ENCODE measurements at places on chromosomes 12 and 14.

GRCh38 chr12:92529944-92530343, 172.8 kb upstream of the PLEKHG7 start:
- DNase-seq, result no peak

DNA sequence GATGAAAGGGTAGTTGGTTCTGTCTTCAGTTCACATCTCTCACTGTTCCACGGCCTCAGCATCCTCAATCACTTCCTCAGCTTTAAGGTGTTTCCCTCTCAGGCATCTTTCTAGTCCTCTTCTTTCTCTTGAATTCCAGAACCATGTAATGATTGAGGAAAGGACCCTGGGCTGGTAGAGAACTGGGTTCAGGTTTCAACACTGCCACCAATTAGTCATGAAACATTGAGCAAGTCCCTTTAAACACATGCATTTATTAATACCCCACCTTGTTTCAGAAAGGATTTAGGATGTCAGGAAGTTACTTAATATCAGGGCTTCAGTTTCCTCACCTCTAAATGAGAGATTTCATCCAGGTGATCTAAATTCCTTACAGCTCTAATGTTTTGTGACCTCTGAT, 7.2 kb downstream of the DMAC2L start:
- no peak for DNase-seq

DNA sequence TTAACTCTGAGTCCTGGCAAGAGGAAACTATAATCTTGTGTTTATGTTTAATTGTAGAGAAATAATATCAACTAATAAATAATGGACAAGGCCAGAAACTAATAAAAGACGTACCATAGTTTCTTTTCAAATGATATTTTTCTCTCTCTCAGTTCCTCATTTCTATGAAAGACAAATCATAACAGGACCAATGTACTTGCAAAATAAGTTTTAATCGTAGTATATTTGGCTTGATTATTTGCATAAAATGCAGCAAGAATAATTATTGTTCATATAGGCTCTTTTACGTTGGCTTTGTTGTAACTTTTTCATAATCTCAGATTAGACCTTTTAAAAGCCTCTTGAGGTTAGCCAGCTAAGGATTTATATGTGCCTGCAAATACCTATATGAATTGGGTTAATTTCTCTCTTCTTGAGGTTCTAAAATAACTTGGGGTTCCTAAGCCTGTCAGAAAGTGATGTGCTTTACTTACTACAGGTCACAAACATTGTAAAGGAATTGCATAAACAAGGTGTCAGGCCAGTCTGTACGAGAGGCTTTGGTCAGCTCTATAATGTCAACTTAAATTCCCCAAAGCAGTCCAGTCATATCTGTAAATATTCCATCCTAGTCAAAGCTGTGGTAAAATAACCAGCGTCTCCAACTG, 152.8 kb upstream of the PTPRQ start:
- no peak for DNase-seq

DNA sequence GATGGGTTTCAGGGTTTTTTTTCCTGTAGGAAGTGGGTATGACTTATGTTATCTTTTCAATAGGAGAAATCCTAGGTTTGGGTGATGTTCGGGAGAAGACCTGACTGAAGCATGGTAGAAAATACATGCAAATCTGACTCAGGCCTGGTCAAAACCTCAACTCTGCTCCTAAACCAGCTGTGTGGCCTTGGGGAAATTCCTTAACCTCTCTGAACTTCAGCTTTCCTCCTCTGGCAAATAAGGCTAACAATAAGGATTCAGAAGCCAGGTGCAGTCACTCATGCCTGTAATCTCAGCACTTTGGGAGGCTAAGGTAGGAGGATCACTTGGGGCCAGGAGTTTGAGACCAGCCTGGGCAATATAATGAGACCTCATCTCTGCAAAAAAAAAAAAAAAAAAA, 148.5 kb downstream of the PHETA1 start:
- DNase-seq, result no peak

- DNase-seq, result no peak
These were observed 94.2 kb downstream of the EXOC5 start for GRCh38 chr14:57174466-57174865.

DNA sequence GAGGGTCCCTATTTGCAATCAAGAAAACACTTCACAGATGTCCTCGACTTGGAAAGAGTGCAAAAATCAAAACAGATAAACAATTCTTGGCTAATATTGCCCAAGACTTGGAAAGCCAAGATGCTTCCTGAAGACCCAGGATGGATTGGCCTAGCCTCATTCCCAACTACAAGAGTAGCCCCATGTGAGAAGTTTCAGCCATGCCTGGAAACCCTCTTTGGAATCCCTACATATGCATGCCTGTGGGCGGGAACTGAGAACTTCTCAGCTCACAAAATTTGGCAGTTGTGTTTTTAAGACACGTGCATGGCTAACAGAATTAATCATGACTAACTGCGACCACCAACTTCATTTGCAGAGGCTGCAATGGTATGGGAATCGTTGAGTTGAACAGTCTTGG, 283.2 kb upstream of the TBX3 start:
- no peak for DNase-seq

DNA sequence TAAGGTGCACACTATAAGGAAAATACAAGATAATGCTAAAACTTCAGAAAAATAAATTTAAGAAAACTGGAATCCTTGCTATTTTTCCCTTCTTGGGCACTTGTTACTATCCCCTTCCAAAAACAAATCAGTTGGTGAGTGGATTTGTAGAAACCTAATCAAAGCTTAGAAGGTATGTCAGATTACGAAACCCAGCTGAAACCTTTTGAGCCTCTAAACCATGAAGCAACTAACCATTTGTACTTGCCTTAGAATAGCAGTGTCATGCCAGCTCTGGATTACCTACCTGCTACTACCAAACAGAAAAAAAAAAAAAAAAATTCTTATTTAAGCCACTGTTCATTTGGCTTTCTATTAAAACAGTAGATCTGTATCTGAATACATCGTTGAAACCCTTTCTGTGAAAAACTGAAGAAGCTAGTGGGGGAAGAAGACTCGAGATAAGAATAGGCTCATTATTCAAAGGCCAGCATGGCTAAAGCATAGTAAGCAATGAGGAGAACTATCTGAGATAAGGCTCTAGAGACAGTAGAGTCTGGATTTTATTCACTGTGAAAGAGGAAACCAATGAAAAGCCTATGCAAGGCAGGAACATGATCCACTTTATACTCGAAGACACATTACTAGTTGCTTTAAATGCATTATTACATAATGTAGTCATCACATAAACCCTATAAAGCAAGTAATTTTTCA, 30.2 kb downstream of the OSBPL8 start:
- no peak for DNase-seq

DNA sequence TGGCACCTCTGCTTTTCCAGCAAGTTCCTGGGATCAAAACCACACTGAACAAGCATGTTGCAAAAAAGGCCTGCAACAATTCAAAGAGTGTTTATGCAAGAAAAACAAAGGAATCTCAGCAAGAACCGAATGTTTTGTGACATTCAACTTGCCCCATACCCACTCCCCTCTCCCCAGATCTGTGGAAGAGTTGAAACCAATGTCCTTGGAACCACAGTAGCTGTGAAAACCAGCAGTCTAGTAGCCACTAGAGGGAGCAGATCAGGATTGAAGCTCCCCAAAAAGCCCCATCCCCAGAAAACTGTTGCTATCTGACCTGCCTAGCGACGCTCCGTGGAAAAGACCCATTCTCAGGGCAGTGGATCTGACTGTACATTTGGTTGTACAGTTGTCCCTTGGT, 27.1 kb downstream of the PRKAB1 start:
- DNase-seq, result no peak

DNA sequence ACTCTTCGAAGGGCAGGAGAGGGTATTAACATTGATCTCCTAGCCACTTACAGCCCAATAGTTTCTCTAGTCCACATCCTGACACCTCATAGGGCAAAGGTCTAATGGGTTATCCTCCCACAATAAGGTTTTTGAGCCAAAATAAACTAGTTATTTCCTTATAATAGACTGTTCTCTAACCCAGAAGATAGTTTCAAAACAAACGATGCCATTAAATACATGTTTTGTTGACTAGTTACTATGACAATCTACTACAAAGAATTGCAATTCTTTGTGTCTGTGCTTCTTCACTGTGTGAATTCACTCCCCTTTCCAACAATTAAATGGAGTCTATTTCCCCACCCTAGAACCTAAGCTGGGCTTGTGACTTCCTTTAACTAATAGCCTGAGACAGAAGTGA, 6.4 kb upstream of the ACTR10 start:
- no peak for DNase-seq

DNA sequence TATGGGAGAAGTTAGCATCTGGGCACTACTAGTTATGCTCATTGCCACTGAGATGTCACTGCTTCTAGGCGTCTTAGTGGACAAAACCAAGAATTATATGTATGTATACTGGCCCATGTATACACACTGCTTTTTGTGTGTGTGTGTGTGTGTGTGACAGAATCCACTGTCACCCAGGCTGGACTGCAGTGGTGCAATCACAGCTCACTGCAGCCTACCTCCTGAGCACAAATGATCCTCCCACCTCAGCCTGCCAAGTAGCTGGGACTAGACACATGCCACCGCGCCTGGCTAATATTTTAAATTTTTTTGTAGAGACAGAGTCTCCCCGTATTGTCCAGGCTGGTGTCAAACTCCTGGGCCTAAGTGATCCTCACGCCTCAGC, 25.2 kb downstream of the LIMA1 start:
- no peak for DNase-seq

GRCh38 chr12:5000204-5000603, 43.5 kb upstream of the KCNA5 start:
- no peak for DNase-seq

DNA sequence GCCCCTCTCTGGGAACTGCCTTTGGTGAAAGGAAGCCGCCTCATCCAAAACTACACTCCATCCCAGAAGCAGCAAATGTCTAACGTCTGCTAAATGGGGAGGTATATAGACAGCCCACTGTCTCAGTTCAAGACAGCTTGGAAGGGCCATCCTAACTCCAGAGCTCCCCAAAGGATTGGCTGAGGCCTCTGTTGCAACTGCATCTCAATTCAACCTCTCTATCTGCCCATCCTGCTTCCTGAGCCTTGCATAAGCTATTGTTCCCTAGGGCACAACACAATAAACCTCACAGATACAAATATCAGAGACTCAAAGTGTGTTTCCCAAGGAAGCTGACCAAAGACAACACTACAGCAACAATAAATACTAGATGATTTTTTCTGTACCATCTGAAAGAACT, 495.2 kb upstream of the SOX5 start:
- no peak for DNase-seq

DNA sequence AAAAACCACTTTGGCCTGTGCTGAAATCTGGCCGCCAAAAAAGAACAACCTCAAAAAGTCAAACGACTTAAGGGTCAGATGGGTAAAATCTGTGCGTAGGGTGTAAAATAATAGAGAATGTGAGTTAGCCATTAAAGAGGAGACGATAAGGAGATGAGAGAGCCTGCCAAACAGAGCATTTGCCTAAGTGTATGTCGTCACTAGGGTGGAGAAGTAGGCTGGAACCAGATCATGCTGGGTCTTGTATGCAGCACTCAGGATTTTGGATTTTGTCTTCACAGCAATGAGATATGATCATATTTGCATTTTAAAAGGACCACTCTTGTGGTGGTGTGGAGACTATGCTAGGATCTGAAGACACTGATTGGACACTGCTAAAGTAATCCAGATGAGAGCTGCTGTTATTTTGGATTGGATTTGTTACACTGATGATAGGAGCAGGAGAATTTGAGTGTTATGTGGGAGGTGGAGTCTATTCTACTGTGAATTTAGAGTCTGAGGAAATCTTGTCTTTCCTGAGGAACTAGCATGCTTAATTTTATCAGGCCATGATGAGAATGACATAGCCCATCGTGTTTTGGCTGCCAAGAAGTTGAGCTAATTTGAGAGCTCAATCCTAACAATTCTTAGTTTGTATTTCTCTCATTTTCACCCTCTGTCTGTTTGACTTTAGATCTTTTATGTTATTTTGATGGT, 24.8 kb upstream of the DBX2 start:
- DNase-seq, result no peak

- no peak for DNase-seq
These were observed 922 bp downstream of the PTPRR start for GRCh38 chr12:70919597-70920035.

- no peak for DNase-seq
These were observed 138.1 kb upstream of the BMP4 start for GRCh38 chr14:54094765-54095164.

GRCh38 chr12:52086944-52087835, 7.7 kb downstream of the SMIM41 start:
- DNase-seq, result no peak

DNA sequence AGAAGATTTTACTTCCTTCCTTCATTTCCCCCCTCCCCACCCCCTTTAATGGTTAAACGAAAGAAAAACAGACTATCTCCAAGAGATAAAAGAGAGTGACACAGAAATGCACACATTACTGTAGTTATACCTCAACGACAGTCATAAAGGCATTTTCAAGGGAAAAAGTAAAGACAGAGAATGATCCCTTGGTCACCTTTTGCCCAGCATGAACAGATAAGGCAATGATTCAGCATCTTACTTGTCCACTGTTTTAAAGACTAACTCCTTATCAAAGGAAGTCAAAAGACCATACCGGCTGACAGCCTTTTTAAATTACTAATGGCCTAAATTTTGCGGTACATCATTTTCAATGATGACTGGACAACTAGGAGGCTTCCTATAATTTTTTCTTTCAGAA, 326.6 kb downstream of the PAWR start:
- no peak for DNase-seq

DNA sequence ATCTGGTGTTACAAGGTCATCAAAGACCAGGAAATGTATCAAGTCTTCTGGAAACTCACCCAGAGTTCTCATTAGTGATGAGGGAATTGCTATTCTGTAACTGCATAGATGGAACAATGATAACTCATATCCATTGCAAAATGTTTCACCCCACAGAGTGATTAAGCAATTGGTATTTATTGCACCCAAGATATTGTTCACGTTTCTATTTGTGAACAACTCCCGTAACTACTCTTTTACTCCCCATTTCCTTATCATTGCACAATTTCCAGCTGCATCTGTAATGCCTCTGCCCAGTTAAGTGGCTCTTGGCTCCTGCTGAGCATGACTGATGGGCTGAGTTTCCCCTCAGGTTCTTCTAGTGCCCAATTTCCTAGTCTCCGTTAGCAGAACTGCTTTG, 108.7 kb upstream of the PRICKLE1 start:
- DNase-seq, result peak; percentile 37

GRCh38 chr12:124738636-124739467, 124.8 kb downstream of the SCARB1 start:
- no peak for DNase-seq

- no peak for DNase-seq
These were observed 155.4 kb upstream of the GZMB start for GRCh38 chr14:24789378-24789884.
